Gastrocnemius medialis (tissue), 4 donors: ENCODE measurements at places on chromosomes 2 and 18. TPM values are rescaled to one million over a fixed set of nuclear protein-coding genes. Genes with fewer than 3 reads are reported as not detected.

DNA sequence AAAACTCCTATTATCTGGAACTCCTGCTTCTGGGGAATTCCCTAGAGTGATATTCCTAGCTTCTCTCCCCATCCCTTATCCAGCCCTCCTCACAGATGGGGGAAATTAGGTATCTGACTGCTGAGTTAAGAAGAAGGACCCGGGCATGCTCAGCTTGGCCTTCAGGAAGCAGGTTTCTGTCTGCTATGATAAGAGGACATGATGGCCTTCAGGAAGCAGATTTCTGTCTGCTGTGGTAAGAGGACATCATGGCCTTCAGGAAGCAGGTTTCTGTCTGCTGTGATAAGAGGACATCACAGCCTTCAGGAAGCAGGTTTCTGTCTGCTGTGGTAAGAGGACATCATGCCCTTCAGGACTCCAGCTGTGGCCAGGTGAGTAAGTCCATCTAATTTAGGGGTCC is 65.2 kb downstream of the PLEKHM3 start:
- H3K4me1 ChIP-seq = no peaks in the 10 kb centered on the region
- no peaks in the 10 kb centered on the region for H3K27me3 ChIP-seq
- no peak overlapping the region for H3K4me3 ChIP-seq
- no peak overlapping the region for H3K27ac ChIP-seq

DNA sequence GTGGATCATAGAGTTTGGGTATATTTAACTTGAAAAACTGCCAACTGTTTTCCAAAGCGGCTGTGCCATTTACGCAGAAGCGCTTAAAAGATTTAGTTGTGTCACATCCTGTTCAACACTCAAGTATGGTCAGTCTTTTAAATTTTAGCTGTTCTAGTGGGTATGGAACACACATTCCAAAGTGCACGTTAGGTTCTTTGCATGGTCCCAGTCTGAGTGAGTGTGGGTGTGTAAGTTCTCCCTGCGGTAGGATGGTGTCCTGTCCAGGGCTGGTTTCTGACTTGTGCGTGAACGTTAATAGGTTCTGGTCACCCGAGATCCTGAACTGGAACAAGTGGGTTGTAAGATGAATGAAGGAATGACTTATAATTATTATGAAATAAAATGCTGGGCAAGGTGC is 28.4 kb upstream of the IL36G start:
- H3K4me1 ChIP-seq = no peaks in the 10 kb centered on the region
- H3K27me3 ChIP-seq = no peaks in the 10 kb centered on the region
- DNase-seq = no peak
- H3K36me3 ChIP-seq = no peaks in the 10 kb centered on the region

DNA sequence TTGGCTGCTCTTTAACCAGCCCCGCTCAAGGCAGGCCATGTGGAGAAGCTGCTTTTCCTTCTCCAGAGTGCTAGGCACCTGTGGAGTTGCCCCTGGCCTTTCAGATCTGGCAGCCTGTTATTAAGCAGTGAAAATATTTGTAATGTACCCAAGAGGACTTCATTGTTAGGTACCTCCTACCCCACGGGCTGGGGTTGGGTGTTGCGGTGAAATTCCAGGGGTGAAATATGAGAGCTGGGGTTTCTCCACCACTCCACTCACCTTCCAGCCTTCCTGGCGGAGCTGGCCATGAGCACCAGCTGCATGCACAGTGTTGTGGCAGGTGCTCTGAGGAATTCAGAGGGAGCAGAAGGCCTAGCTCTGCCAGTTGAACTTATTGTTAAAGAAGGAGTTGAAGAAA is 39.1 kb downstream of the NTSR2 start:
- no peak overlapping the region for H3K4me3 ChIP-seq
- peaks cover 15% of the 10 kb centered on the region for H3K4me1 ChIP-seq
- peak; percentile 38 for DNase-seq
- no peaks in the 10 kb centered on the region for H3K36me3 ChIP-seq
- peak overlapping the region; percentile 71 for H3K27ac ChIP-seq

GRCh38 chr2:21228041-21228895 is 104.5 kb downstream of the TDRD15 start:
- no peak overlapping the region for H3K4me3 ChIP-seq
- H3K36me3 ChIP-seq = no peaks in the 10 kb centered on the region
- H3K27ac ChIP-seq = no peak overlapping the region
- no peaks in the 10 kb centered on the region for H3K4me1 ChIP-seq
- DNase-seq = no peak
- no peaks in the 10 kb centered on the region for H3K27me3 ChIP-seq

DNA sequence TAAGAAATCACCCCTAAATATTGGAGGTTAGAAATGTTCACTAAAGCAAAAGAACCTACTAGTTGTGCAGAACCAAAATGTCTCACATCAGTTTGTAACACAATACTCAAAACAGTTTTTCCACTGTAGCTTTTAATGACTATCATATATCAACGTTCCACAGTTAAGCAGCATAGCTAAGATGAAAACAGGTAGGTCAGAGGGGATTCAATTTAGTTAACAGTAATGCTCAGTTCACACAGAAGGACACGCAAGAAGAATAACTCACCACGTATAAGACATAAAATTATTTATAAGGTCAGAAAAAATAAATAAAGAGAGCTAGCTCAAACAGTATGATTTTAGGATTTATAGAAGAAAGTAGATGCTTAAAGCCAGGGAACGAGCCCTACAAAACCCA is 118.9 kb upstream of the CCDC150 start:
- DNase-seq = no peak
- no peaks in the 10 kb centered on the region for H3K27me3 ChIP-seq
- H3K4me1 ChIP-seq = no peaks in the 10 kb centered on the region
- H3K4me3 ChIP-seq = no peak overlapping the region

- H3K4me1 ChIP-seq = no peaks in the 10 kb centered on the region
- no peak for DNase-seq
- H3K36me3 ChIP-seq = no peaks in the 10 kb centered on the region
- no peak overlapping the region for H3K27ac ChIP-seq
- H3K27me3 ChIP-seq = no peaks in the 10 kb centered on the region
Measured at GRCh38 chr2:174705321-174705720, 59.0 kb downstream of the CHRNA1 start.

DNA sequence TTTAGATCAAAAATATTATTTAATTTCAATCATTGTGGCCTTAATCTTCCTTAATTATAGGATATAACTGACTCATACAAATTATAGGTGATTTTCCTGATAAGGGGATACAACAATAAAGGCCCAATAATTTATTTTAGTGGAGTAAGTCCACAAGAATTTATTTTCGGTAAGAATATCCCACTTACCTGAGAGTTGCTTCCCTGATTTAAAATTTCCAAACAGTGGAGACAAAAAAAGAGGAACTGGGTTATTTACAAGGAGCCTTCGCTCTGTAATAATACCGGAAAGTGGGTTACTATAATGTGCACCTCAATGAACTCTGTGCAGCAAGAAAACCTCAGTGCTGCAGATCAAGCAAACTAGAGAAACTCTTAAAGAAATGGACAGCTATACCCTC is 42.2 kb downstream of the FEZ2 start:
- H3K4me1 ChIP-seq = no peaks in the 10 kb centered on the region
- H3K27ac ChIP-seq = peak overlapping the region; percentile 4
- no peaks in the 10 kb centered on the region for H3K36me3 ChIP-seq
- no peaks in the 10 kb centered on the region for H3K27me3 ChIP-seq
- DNase-seq = no peak

- DNase-seq = no peak
- no peaks in the 10 kb centered on the region for H3K36me3 ChIP-seq
- no peaks in the 10 kb centered on the region for H3K27me3 ChIP-seq
- H3K27ac ChIP-seq = no peak overlapping the region
- H3K4me1 ChIP-seq = no peaks in the 10 kb centered on the region
Measured at GRCh38 chr2:2832657-2833056, 501.6 kb upstream of the MYT1L start.

DNA sequence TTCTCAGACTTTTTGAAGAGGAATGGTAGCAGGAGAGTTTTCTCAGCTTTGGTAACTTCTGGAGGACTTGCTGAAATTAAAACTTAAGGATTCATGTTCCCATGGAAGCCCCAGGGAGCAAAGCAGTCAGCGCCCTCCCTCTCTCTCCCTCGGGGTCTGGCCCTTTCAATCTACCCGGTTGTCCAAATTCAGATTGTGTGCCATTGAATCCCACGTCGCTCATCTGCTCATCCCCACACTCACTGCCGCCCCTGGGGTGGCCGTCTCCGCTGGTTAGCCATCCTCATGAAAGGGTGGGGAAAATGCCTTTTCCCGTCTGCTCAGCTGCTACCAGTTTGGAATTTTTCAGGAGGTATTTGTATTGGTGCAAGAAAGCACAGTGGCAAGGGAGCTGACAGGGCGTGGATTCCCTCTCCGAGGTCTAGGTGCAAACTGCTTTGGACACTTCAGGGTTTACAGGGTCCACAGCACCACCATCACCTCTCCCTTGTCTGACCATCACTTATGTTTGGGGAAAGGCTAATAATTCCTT is 27.1 kb downstream of the MCFD2 start:
- H3K4me1 ChIP-seq = peaks cover 4% of the 10 kb centered on the region
- DNase-seq = no peak
- H3K27ac ChIP-seq = no peak overlapping the region
- no peaks in the 10 kb centered on the region for H3K36me3 ChIP-seq

GRCh38 chr18:46810481-46811000 is 53.7 kb upstream of the ST8SIA5 start:
- H3K36me3 ChIP-seq = no peaks in the 10 kb centered on the region
- peaks cover 3% of the 10 kb centered on the region for H3K4me1 ChIP-seq
- no peaks in the 10 kb centered on the region for H3K27me3 ChIP-seq
- H3K27ac ChIP-seq = no peak overlapping the region

UPP2 gene
- not detected for total RNA-seq

DPP10 gene
- total RNA-seq = not detected

NOP58 gene
- total RNA-seq = 35.7 TPM

HAAO gene
- total RNA-seq = 1.7 TPM

TCF23 gene
- total RNA-seq = not detected

ATIC gene
- 16.9 TPM for total RNA-seq

FBXO48 gene
- total RNA-seq = 1.7 TPM

CELF4 gene
- not detected for total RNA-seq

PLEKHA3 gene
- total RNA-seq = 10.5 TPM

MZT2B gene
- total RNA-seq = 57.0 TPM

CDH2 gene
- total RNA-seq = 0.51 TPM

ADGRF3 gene
- not detected for total RNA-seq

ADAM23 gene
- 1.8 TPM for total RNA-seq

CCDC74B gene
- total RNA-seq = not detected
